ENCODE measurements at places on chromosomes 5 and 9.

GRCh38 chr5:68261569-68262065 lies 46.1 kb downstream of the PIK3R1 start:
- DNase-seq = no peak

DNA sequence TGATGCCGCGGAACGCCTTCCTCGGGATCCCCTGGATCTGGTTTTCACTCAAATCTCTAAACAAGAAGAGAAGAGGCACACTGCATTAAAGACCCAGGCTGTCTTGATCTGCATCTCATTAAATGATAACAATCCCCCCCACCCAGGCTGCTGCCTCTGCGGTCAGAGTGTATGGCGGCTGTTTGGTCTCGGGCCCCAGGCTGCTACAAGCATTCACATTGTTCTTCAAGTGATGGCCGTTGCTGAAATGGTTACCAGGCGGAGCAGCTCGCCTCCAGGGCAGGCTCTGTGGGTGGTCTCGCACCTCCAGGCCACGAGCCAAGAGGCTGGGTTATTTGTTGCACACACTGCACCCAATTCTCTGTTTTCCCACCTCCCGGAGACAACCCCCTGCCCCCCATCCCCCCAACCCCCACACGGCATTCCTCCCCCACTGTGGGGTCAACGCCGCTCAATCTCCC lies 304.1 kb upstream of the PANK3 start:
- DNase-seq = no peak

- DNase-seq = no peak
Measured at GRCh38 chr5:61974680-61975079, 331.3 kb upstream of the KIF2A start.

- no peak for DNase-seq
Measured at GRCh38 chr5:119420169-119420568, 32.1 kb upstream of the HSD17B4 start.

GRCh38 chr9:37370968-37371563 lies 51.4 kb upstream of the GRHPR start:
- DNase-seq = no peak

Data from stimulated activated CD8-positive, alpha-beta memory T cell treated with anti-CD3 and anti-CD28 coated beads, Interleukin-4, amount 100 ng/mL, for 1 hour (primary cell).